Fibroblast of pulmonary artery (primary cell): ENCODE measurements at places on chromosomes 11 and 22.
A peak's percentile ranks its signal among the peaks of the same experiment; 100 is the strongest.

- DNase-seq: no peak
These were observed 538.9 kb downstream of the DLG2 start for GRCh38 chr11:85088286-85088685.

DNA sequence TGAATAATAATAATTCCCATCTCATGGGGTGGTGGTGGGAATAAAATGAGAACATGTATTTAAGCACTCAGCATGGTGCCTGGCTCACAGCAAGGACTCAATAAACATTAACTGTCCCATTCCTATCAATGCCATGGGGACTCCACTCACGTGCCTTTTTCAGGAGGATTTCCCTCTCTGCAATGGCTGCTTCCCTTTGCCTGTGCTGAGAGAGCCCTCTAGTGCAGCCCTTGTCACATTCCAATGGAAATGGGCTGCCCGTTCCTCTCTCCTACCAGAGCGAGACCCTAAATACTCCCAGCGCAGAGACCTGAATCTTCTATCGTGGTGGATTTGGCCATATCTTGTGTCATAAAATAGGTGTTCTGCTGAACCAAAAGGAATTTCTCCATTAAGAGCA lies 621.5 kb upstream of the B3GAT1 start:
- DNase-seq: no peak

DNA sequence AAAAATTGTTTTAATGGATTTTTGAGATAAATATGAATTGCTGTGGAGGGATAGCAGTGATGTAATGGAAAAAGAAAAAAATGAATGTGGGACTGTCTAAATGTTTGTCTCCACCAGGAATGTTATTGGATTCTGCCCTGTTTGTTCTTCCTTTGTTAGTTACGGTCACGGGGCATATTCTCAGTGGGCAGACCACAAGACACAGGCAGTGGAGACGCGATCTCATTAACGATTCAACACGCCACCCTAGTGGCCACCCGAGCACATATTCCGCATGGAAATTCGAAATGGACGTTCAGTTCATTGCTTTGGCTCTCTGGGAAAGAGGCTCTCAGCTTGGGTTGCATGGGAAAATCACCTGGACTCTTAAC lies 151.8 kb upstream of the TTC12 start:
- peak; percentile 36 for DNase-seq

DNA sequence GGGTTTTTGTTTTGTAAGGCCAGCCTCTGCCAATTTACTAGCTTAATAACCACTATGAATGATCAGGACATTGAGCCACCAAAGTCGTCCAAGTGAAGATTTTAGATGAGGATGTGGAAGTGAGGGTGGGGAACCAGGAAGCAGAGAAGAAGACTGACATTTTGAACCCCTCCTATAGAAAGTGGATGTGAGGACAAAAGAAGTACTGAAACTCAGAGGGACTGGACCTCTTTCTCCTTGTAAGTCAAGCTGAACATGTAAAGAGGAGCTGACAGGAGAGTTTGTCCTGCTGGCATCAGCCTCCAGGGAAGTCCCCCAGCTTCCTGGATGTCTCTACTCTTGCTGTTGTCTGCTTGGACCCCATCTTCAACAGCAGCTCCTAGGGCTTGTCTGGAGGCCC lies 338.2 kb upstream of the NCAM1 start:
- DNase-seq: no peak

DNA sequence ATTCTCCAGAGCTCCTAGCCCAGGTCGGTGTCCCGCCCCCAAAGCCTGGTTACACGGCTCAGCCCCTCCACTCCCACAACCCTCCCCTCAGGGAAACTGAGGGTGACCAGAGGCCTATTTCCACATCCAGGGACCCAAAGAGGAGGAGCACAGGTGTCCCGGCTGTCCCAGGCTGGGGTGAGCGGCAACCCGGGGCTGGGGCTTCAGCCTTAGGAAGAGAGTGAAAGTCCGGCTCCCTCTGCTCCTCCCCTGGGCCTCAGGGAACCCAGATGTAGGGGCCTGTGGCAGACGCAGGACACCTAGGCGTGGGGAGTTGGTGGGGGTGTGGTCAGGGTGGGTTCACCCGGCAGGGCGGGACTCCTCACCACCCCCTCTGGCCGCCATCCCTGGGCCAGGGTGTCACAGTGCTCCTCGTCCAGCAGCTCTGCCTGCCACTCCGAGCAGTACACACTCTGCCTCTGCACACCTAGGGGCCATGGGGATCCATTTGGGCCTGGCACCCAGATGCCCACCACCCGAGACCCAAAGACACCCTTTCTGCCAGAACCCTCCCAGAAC lies 63.1 kb downstream of the ARFGAP3 start:
- DNase-seq: no peak

DNA sequence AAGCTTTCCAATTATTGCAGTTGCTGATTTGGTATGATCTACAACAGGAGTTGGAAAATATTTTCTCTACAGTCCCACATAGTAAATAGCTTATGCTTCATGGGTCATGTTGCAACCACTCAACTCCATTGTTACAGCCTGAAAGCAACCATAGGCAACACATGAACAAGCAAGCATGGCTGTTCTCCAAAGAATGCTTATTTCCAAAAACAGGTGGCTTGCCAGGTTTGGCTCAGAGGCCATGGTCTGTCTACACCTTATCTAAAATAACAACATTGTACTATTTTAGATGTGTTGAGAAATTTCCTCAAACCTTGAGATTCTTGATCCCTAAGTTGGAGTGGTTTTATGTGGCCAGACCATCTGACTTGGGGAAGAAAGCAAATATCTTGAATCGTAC lies 153.9 kb upstream of the MPPED2 start:
- no peak for DNase-seq

- DNase-seq: no peak
These were observed 139.0 kb upstream of the PITPNB start for GRCh38 chr22:28058036-28058435.

DNA sequence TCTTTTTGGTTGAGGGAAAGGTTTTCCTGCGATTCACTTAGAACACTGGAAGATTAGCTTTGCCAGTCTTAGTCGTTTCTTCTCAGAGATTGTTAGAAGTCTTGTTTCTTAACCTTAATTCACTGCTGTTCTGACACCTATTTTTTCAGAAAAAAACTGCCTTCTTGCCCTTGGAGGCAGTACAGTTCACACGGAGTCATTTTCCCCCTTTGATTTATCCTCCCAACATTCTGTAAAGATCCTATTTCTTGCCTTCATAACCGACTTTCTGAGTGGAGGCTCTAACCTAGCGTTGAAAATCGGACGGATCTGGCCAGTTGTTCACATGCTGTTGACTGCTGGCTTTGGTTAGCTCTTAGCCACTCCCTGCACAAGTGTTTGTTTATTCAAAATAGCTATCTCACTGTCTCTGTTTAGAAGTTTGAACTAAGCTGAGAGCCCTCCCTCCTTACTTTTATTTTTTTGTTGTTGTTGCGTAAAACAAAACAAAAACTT lies 737 bp downstream of the BCL2L13 start:
- peak; percentile 61 for DNase-seq

GRCh38 chr22:48459859-48460823 lies 1367.5 kb downstream of the BRD1 start:
- no peak for DNase-seq

DNA sequence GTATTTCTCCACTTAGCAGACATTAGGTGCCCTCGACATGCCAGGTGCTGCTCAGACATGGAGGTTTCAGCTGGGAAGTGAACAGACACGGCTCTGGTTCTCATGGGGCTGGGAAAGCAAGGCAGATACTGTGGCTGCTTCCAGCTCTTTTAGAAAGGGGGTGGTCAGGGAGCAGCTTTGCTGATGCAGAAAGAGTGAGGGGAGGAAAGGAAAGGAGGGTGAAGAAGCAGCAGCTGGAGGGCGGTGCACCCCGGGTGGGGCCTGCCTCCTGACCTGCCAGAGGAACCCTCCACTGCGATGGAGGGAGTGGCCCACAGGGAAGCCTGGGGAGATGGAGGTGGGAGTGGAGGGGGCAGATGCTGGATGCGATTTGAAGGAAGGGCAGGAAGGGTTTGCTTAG lies 76.8 kb downstream of the MORC2 start:
- DNase-seq: no peak

DNA sequence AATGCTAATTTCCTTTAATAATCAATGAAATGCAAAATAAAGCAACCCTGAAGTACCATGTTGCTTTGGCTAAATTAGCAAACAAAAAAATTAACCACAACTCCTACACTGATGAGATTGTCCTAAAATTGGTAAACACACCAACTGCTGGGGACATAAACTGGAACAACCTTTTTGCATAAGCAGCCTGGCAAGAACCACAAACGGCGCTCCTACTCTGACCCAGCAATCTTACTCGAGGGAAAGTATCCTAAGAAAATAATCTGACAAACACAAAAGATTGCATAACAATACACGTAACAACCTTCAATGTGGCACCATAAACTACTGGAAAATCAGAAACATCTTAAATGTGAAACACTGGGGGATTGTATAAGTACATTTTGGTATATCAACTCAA lies 189.8 kb upstream of the PITPNB start:
- DNase-seq: no peak

GRCh38 chr11:5847711-5848110 lies 6.0 kb upstream of the OR52E6 start:
- DNase-seq: no peak

GRCh38 chr11:79110321-79110720 lies 330.5 kb downstream of the TENM4 start:
- no peak for DNase-seq
